Activated CD4-positive, alpha-beta memory T cell treated with anti-CD3 and anti-CD28 coated beads, Interleukin-2, amount 10 ng/mL, durations not matched to agents 7 days and 5 days (primary cell): ENCODE measurements at places on chromosomes 6 and 20.

- no peak for DNase-seq
Measured at GRCh38 chr20:44770484-44771171, 25.0 kb downstream of the KCNK15 start.

DNA sequence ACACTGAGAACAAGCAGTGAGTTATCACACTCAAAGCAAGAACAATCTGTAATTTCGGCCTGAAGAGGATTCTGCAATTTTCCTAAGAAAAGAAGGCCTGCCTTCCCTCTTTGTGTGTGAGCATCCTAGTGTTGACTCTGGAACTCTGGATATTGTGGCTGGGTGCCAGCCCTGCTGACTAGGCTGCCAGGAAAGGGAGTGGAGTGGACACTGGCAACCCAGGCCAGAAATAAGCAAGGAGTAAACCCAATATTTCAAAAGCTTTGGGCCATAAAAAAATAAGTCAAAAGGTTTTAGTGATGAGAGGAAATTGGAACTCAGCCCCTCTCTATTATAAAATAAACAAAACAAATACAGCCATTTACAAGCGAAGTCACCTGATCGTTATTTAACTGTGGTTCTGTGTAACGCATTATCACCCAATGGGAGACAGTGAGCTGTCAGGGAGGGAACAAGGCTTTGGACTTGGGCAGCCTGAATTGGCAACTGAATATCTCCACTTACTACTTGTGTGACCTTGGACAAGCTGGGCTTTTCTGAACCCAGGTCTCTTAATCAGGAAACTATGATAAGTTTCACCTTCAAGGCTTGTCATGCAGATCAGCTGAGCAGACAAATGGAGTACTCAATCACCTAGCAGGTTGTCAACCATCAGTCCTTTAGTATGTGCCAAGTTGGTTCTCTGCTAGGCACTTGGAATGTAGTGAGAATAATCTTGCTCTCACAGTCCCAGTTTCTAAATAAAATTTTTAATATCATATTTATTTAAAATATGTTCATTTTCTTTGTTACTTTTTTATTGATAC is 196.2 kb downstream of the PAX1 start:
- no peak for DNase-seq

DNA sequence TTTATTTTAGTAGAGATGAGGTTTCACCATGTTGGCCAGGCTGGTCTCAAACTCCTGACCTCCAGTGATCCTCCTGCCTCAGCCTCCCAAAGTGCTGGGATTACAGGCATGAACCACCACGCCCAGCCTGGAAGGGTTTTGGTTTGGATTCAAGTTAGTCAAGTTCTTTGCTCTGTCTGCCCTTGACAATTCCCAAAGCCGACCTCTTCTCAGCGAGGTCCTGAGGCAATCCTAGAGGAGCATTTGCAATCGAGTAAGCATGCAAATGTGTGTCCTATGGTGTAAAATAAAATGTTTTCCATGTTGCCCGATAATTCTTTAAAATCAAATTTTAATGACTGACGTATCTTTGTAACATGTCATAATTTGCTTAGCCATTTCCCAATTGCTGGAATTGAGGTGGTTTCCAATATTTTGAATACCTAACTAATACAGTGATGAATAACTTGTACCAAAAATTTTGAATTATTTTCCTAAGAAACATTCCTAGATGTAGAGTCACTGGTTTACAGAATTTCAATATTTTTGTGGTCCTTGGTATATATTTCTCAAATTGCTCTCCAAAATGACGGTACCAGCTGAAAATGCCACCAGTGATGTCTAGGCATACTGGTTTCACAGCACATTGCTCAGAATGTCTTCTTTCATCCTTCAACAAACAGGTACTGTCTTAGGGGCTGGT is 38.7 kb downstream of the GTF2H5 start:
- no peak for DNase-seq

DNA sequence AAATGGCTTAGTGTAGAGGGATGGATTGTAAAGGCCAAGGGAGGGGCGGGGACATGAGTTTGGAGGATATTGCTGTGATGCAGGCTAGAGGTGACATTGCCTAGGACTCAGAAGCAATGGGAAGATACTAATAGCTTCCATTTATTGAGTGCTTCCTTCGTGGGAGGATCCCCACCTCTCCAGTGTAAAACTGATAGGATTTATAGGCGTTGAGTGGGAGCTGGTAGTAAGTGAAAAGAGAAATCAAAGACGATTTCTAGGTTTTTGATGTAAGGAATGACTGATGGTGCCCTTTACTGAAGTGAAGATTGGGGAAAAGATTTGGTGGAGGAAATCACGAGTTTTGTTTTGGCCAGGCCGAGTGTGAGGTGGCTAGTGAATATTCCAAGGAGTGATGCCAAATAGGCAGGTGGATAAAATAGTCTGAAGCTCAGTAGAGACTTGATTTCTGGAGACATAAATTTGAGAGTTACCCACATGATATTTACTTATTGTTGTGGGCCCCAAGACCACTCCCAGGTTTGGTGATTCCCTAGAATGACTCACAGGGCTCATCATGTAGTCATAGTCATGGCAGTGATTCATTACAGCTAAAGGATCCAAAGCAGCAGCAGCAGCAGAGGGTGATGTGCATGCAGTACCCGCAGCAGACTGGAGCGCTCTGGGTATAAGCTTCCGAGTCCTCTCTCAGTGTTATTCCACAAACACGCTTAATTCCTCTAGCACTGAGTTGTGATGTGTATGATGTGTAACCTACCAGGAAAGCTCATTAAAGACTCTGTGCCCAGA is 10.2 kb downstream of the RPRD1B start:
- no peak for DNase-seq

- no peak for DNase-seq
Measured at GRCh38 chr6:136438441-136438840, 111.8 kb downstream of the MAP7 start.

DNA sequence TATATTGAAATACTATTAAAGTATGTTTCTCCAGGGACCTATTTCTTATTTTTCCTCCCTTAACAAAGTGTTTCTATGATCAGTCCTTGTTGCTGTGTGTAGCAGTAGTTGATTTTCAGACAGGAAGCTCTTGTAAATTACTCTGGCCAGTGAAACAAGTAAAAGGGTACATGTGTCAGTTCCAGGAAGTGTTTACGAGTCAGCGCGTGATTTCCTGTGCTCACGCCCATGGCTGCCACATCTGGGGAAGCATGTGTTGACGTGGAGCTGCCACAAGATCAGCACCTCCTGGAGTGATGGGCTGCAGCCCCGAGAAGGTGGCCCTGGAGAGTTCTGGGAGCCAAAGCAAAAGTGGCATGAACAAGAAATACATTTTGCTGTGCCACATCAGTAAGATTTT is 38.6 kb upstream of the GGTLC1 start:
- peak; percentile 89 for DNase-seq
